ENCODE measurements at places on chromosomes 1 and 21. TPM values are rescaled to one million over a fixed set of nuclear protein-coding genes. Genes with fewer than 3 reads are reported as not detected.

The MYBPH gene
- 0.18 TPM for total RNA-seq

The RPTN gene
- total RNA-seq, result not detected

The CD1D gene
- 2.3 TPM for total RNA-seq

The UQCRHL gene
- total RNA-seq, result 2.8 TPM

The FAM177B gene
- not detected for total RNA-seq

The LCE2B gene
- total RNA-seq, result not detected

The FCGR2B gene
- not detected for total RNA-seq

The BRINP3 gene
- total RNA-seq, result not detected

The ACTN2 gene
- total RNA-seq, result not detected

The C1orf167 gene
- not detected for total RNA-seq

The AIRE gene
- total RNA-seq, result not detected

The OR4F29 gene
- total RNA-seq, result not detected

The NCMAP gene
- total RNA-seq, result not detected

The TLR5 gene
- not detected for total RNA-seq

The IL22RA1 gene
- not detected for total RNA-seq

The MX1 gene
- 6.7 TPM for total RNA-seq

The MAP3K21 gene
- 0.35 TPM for total RNA-seq

The MAP3K7CL gene
- total RNA-seq, result 7.8 TPM

The TAL1 gene
- not detected for total RNA-seq

The TAS1R1 gene
- total RNA-seq, result not detected

The GLIS1 gene
- total RNA-seq, result 0.29 TPM

The FAM3B gene
- not detected for total RNA-seq

The LCE1B gene
- total RNA-seq, result not detected

The TMEM54 gene
- 95.9 TPM for total RNA-seq

The PBXIP1 gene
- total RNA-seq, result 48.2 TPM

The ANGPTL1 gene
- total RNA-seq, result 6.9 TPM

The TDRD5 gene
- not detected for total RNA-seq

The CHAF1B gene
- total RNA-seq, result 7.8 TPM
